ENCODE measurements at places on chromosomes 16 and 17.
A peak's percentile ranks its signal among the peaks of the same experiment; 100 is the strongest.

DNA sequence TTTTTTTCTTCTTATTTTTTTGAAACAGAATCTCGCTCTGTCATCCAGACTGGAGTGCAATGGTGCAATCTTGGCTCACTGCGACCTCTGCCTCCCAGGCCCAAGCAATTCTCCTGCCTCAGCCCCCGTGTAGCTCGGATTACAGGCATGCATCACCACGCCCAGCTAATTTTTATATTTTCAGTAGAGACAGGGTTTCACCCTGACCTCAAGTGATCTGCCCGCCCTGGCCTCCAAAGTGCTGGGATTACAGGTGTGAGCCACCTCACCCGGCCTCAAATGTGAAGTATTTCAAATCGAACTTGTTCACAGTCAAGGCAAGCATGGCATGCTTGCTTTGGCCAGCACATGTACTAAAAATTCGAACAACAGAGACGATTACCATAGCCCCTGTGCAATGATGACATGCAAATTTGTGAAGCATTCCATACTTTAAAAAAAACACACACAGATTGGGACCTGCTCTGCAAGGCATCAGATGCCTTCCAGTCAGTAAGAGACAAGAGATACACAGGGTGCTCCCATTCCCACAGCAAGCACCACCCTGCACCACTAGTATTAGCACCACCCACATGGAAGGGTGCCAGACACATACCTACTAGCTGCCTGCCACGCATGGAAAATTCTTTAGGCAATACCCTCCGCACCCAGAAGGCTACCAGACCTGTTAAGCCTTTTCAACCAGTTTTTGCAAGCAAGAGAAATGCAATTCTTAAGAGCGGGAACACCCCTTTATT, 47.2 kb downstream of the ANKRD11 start:
- DNase-seq, result peak; percentile 21

DNA sequence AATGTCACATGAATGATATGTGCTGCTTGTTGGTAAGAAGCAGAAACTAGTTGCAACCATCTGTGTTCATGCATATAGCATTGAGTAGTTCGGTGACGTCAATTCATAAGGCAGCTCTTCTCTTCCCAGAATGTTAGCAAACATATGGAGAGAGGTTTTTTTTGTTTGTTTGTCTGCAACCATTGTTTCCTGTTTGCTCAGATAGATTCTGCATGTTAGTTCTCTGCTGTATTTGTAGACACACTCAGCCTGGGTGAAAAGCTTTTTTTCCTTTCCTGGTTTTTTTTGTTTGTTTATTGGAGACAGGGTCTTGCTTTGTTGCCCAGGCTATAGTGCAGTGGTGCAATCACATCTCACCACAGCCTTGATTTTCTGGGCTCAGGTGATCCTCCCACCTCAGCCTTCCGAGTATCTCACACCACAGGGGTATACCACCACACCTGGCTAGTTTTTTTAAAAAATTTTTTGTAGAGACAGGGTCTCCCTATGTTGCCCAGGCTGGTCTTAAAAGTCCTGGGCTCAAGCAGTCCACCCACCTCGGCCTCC, 16.7 kb downstream of the WSB1 start:
- no peak for DNase-seq

DNA sequence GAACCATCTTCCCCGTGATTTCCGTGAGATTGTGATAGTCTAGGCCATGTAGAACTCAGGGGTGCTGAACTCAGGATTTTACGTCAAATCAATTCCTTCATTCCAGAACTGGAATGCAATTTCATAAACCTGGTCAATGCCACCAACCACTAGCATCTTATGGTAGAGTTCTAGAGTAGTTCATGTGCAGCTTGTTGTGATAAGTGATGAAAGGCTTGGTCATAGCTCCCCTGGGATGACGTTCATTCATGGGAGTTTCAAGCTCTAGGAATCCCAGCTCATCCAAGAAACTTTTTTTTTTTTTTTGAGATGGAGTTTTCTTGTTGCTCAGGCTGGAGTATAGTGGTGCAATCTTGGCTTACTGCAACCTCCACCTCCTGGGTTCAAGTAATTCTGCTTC, 3.7 kb upstream of the DPEP2 start:
- DNase-seq, result no peak

DNA sequence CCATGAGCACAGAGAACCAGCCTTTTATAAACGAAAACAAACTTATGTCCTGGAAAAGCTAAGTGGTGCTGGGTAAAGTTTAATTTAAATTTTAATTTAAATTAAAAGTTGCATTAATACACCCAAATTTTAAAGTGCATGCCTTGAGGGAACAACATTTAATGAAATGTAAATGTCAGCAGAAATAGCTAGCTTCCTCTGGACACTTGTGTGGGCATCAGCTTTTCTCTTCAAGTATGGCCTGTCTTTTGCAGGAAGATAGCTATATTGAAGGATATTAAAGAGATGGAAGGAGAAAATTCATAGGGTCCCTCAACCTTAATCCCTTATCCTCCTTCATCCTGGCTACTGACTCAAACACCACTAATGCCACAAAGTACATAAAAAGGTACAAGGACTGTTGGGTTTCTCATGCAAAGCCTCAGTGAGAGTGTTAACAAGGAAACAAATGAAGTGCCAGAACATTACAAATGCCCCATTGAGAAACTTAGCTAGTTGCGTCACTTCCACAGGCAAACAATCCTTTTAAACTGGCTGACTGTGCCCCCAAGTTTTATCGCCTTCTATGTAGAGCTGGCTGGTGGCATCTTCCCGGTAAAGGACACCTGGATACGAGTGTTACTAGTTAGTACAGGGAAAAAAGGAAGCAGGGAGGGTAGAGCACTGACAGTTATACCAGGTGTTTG, 14.1 kb downstream of the PHF12 start:
- no peak for DNase-seq

- no peak for DNase-seq
These were observed 52.6 kb downstream of the C16orf95 start for GRCh38 chr16:87264634-87265033.

GRCh38 chr17:4146641-4147040, 3.6 kb downstream of the CYB5D2 start:
- DNase-seq, result no peak

DNA sequence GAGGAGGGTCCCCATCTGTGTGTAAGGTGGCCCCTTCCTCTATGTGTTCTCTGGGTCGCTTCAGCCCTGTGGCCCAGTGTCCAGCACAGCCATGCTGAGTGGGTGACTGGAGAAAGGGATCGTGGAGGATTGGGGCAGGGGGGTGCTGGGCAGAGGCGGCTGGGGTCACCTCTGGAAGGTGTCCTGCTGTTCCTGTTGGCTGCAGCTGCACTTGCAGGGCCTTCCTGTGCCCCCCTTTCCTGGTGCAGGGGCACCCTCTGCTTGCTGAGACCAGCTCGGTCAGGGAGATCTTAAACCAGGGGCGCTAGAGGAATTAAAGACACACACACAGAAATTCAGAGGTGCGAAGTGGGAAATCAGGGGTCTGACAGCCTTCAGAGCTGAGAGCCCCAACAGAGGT, 11.1 kb downstream of the IL32 start:
- DNase-seq, result no peak

DNA sequence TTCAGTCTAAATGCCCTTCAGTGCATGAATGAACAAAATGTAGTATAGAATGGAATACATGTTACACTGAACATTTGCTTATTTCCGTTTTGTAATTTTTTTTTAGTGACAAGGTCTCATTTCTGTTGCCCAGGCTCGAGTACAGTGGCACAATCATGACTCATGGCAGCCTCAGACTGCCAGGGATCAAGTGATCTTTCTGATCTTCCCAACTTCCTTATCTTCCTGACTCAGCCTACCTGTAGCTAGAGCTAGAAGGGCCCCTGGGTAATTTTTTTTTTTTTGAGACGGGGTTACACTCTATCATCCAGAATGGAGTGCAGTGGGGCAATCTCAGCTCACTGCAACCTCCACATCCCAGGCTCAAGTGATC, 7.3 kb upstream of the SLX4 start:
- no peak for DNase-seq

DNA sequence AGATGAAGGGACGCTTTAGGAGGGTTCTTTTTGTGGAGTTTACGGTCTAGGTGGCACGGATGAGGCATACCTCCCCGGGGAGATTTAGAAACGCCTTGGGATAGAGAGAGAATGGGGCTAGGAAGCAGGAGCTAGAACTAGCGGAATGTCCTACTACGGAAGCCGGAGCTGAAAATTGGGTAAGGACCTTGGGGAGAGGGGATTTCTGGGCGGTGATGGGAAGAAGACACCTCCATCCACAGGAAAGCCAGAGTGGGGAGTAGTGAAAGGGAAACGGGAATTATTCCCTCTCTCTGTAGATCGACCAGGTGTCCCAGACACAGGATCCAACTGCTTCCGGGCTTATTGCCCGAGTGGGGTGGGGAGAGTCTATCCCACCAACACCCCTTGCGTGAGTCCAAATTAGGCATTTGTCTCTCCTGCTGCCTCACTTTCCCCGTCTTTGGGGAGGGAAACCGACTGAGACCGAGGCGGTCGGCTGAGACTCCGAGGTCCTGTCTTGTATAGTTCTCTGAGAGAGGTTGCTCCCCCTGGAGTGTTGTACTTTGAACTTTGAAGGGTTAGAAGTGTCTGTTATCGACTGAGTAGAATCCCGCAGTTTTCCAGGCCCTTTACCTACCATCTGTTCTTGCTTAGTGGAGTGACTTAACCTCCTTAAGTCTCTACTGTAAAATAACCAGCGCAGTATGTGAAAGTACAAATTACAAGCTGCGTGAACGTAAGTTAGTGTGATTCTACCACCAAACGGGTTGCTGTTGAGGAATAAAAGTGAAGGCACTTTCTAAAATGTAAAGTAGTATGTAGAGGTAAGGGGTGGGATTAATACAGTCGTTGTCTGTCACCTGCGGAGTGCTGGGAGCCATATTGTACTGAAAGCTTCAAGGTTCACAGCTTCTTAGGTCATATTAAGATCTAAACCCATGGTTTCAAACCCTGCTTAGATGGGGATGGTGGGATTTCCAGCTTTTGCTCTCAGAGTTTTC, 1.0 kb downstream of the RSPRY1 start:
- DNase-seq, result no peak

GRCh38 chr16:55628306-55628968, 27.4 kb upstream of the SLC6A2 start:
- no peak for DNase-seq

DNA sequence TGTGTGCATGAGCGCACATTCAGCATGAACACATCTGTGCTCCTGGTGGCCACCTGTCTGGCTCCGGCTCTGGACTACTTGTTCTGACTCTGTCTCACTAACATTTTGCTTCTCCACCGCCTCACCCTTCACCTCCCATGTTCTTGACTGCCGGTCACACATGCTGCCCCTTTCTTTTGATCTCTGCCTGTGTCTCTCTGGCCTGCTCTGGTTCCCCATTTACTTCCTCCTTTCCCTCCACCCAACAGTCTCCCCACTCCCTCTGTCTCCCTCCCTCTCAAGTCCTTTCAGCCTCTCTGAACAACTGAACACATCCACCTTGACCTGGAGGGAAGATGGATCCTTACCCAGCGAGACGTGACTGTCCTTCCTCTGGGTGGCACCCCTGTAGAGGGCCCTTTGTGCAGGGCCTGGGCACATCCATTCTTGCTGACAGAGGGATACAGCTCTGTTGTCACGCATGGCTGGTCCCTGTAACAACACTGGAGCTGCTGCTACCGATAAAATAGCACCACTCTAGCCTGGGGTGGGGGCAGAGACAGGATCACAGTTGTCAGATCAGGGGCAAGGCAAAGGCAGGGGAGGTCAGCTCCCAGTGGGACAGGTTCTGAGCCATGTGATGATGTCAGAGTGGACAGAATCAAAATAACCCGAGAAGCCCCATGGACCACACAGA, 11.0 kb downstream of the ZSCAN32 start:
- DNase-seq, result no peak

DNA sequence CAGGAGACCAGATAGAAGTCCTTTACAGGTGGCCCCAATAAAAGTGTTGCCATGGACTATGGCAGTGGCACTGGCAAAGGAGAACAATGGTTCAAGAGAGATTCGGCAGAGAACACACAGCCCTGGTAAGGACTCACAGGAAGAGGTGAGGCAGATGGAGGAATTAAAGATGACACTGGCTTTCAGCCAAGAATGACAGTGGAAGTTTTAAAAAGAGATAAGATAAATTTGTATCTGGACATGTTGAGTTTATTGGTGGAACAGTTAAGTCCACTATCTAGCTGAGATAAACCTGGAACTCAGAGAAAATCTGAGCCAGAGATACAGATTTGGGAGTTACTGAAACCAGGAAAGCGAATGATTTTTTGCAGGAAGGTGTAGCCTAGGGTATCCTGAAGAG, 20.1 kb downstream of the CMC2 start:
- no peak for DNase-seq

DNA sequence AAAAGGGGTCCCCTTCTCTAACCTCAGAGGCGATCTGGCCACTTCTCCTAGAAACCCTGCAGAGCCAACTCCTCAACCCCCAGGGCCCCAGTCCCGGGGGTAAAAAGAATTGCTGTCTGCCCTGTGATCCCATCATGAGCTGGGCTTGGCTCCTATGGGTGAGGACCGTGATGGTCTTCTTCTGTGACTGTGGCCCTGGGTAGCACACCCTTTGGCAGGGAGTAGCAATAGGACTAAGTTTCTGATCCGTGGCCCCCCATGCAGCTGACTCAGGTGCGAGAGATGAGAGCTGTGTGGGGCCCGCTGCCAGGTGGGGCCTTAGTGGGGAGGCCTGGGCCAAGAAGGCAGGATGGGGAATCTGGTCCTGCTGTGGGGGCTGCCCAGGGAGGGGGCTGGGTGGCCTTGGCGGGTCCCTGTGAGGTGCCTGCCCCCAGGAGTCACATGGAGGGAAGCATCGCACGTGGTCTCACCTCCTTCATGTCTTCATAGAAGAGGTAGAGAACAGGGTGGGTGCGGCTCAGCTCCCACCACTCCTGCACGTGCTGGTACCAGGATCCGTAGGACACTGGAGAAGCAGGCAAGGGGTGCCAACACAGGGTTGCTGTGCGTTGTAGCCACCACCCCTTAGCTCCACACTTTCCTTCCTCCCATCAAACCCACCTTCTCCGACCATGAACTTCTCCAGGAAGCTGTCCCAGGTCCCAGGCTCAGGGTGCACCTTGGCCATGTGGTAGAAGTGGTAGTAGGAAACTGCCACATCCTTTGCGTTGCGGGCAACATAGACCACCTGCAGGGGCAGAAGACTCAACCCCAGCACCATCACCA, 3.3 kb downstream of the SULT1A1 start:
- DNase-seq, result no peak

- no peak for DNase-seq
These were observed 184.9 kb upstream of the CACNG5 start for GRCh38 chr17:66649818-66650543.

GRCh38 chr17:45948498-45948880, 50.6 kb upstream of the STH start:
- DNase-seq, result no peak

GRCh38 chr16:23505180-23505665, 5.1 kb downstream of the GGA2 start:
- DNase-seq, result no peak

- no peak for DNase-seq
These were observed 563.9 kb downstream of the TMEM114 start for GRCh38 chr16:8026450-8026849.

Data from stimulated activated CD4-positive, alpha-beta T cell treated with anti-CD3 and anti-CD28 coated beads, Interleukin-4, amount 100 ng/mL, for 4 hours (primary cell).